ENCODE measurements at places on chromosomes 6 and 20.
A peak's percentile ranks its signal among the peaks of the same experiment; 100 is the strongest.

- no peak for DNase-seq
Observed at GRCh38 chr20:8578161-8578865, 446.2 kb downstream of the PLCB1 start.

DNA sequence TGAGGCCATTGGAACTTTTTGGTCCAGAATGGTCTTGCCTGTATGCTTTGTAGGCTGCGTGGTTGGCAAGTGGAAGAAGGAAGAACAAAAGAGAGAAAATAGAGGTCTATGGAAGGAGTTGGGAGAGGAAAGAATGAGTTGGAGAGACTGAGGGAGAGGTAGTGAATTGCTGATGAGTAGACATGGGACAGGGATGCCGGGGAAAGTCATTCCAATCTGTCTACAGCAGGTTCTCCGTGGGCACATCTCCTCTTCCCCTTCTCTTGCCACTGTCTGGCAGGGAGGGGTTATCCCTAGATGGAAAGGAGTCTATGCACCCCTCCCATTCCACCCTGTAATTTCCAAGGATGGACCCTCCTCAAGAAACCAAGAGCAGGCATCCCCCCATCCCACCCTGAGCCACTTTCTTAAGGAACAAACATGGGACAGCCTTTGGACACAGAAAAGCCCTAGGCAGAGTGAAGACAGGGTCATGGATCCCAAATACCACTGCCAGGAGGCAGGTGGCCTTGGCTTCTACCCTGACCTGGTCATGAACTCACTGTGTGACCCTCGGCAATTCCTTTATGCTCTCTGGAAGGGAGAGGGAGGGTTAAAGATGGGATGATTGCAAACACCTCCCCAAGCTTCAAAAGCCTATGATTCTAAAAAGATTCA is 196.9 kb downstream of the LRFN2 start:
- DNase-seq = no peak

- DNase-seq = no peak
Observed at GRCh38 chr6:165791876-165792437, 128.9 kb upstream of the PDE10A start.

GRCh38 chr20:49276161-49276960 is 1.5 kb downstream of the ZNFX1 start:
- DNase-seq = peak; percentile 31

- DNase-seq = no peak
Observed at GRCh38 chr6:138593909-138594757, 94.8 kb upstream of the NHSL1 start.

GRCh38 chr20:9945408-9945807 is 89.4 kb upstream of the ANKEF1 start:
- no peak for DNase-seq
